Psoas muscle (tissue), 8 donors: ENCODE measurements at places on chromosomes 13 and 19. TPM values are rescaled to one million over a fixed set of nuclear protein-coding genes. Genes with fewer than 3 reads are reported as not detected.

The STARD13 gene
- polyA plus RNA-seq: 2.6 TPM

The SEMA6B gene
- 2.3 TPM for polyA plus RNA-seq

The PSG4 gene
- not detected for polyA plus RNA-seq

The FFAR3 gene
- polyA plus RNA-seq: 0.04 TPM

The MADCAM1 gene
- 0.08 TPM for polyA plus RNA-seq

The CYP4F8 gene
- polyA plus RNA-seq: not detected

The C19orf81 gene
- polyA plus RNA-seq: not detected
